ENCODE measurements at places on chromosomes 13 and 19. TPM values are rescaled to one million over a fixed set of nuclear protein-coding genes. Genes with fewer than 3 reads are reported as not detected.
A peak's percentile ranks its signal among the peaks of the same experiment; 100 is the strongest.

The B3GNT8 gene
- 6.5 TPM for polyA plus RNA-seq

The OPA3 gene
- 11.7 TPM for polyA plus RNA-seq

The POGLUT2 gene
- polyA plus RNA-seq: 56.0 TPM

The OVOL3 gene
- polyA plus RNA-seq: not detected

The AP2S1 gene
- polyA plus RNA-seq: 93.5 TPM

DNA sequence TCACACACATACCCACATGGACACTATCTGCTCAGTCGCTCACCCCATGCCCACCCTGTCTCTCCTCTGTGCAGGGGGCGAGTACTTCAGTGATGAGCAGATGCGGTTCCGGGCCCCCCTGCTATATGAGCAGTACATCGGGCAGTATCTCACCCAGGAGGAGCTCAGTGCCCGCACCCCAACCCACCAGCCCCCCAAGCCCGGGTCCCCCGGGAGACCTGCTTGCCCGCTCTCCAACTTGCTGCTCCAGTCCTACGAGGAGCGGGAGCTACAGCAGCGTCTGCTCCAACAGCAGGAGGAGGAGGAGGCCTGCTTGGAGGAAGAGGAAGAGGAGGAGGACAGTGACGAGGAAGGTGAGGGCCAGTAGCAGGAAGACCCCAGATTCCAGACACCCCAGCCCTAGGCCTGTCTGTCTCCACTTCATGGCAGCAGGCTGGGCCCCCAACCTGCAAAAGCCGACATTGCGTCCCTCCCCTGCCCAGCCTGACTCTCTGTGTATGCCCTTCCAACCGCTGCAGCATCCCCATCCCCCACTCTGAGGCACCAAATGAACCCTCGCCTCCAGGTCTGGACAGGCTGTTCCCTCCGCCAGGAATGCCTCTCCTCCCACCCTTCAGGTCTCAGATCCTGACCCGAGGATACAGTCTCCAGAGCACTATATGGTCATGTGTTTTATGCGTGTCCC is 9.7 kb downstream of the CCDC97 start:
- DNase-seq: no peak

DNA sequence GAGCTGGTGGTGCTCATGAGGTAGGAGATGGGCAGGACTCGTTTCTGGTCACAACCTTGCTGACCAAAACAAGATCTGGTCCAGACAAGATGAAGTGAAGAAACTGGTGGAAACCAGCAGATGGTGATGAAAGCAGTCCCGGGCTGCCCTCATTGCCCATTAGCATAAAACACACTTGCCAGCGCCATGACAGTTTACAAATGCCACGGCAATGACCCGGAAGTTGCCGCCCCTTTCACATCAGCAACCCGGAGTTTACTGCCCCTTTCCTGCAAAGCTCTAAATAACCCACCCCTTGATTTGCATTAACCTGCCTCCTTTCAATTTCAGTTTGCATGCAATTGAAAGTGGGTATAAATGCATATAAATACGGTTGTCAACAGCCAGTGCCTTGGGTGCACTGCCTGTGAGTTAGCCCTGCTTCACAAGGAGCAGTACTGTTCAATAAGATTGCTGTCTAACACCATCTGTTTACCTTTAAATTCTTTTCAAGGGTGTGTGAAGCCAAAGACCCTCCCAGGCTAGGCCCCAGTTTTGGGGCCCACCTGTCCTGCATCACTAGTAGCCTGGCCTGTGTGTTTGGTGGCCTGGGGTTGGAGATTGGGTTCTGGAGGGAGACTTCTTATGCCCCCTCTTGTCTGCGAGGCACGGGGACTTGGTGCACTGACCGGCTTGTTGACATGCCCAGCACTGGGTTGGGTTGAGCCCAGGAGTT is 38.8 kb downstream of the CHST8 start:
- DNase-seq: no peak

DNA sequence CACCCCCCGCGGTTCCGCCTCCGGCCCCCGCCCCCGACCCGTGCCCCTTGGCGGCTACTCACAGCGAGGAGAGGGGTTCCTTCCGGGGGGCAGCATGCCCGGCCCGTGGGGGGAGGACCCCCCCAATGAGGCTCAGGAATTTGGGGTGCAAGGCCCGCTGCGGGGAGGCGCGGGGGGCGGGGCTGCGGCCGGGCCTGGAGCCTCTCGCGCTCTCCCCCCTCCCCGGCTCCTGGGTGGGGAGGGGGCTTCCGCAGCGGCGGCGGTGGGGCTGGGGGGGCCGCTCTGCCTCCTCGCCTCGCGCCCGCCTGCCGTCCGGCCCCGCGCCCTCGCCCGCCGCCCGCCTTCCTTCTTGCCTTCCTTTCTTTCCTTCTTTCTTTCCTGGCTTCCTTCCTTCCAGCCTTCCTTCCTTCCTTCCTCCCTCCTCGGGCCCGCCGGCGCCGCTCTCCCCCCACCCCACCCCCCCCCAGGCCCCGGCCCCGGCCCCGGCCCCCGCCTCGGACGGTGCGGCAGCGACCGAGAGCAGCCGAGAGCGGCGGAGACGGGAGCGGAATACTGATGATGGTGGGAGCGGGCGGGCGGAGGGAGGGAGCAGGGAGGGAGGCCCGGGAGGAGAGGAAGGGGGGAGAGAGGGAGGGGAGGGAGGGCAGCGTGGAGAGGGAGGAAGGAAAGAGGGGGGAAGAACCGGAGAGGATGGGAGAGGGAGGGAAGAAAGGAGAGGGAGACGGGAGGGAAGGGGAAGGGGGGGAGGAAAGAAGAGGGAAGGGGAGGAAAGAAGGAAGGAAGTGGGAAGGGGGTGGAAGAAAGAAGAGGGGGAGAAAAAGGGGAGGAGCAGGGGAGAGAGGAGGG is at the start of gene LRRC4B:
Gene LRRC4B (minus strand): TSS at position 554 of the 846 bp plus-strand sequence. CDS start 19,597 bp downstream, outside the sequence.
- peak; percentile 63 for DNase-seq

DNA sequence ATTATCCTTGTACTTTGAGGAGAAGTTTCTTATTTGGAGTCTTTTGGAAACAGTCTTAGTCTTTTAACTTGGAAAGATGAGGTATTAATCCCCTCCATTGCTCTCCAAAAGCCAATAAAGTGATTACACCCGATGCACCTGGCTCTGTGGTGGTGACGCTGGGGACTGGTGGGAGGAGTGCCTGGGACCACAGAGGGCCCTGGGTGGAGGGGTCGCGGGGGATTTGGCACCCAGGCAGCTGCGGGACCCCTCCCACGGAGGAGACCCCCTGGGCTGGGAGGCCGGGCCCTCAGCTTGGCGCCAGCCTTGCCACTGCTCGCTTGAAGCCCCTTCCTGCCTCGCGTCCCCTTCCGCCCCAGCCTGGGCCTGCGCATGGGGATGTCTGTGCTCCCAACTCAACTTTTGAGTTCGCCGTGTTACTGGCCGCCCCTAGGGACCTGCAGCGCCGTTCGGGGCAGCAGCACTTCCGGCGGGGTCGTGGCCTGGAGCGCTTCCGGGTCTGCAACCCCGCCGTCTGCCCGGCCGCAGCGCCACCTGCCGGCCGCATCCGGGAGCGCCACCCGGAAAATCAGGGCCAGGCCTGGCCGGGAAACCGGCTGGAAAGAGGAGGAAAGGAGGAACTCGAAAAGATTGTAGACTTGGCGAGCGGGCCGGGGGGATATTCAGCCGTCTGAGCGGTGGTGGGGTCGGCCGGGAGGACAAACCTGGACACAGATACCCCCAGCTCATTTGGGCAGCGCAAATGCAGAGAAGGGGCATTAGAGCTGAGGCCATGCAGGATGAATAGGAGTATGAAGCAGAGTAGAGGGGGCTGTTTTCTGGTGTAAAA is 8.4 kb downstream of the PEAK3 start:
- DNase-seq: no peak

DNA sequence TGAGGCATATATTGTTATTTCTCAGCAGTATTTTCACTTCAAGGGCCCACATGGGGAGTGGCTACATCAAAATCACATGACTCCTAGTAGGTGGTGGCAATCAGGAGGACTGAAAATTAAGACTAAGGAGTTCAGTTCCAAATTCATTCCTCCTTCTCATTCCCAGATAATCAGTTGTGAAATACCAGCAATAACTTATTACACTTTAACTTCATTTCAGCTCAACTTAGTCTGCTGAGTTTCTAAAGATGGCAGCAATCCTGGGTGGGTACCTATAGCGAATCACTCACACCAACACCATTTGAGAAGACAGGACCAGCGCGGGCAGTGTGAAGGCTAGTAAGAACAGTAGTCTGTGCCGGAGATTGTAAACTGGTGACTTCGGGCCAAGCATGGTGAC is 63.9 kb upstream of the SLC10A2 start:
- no peak for DNase-seq

- DNase-seq: no peak
These were observed 150.9 kb downstream of the RGCC start for GRCh38 chr13:41608111-41608838.

- no peak for DNase-seq
These were observed 170.3 kb upstream of the ARGLU1 start for GRCh38 chr13:106738186-106738678.

- no peak for DNase-seq
These were observed 52.0 kb downstream of the SLC7A1 start for GRCh38 chr13:29543230-29544215.

DNA sequence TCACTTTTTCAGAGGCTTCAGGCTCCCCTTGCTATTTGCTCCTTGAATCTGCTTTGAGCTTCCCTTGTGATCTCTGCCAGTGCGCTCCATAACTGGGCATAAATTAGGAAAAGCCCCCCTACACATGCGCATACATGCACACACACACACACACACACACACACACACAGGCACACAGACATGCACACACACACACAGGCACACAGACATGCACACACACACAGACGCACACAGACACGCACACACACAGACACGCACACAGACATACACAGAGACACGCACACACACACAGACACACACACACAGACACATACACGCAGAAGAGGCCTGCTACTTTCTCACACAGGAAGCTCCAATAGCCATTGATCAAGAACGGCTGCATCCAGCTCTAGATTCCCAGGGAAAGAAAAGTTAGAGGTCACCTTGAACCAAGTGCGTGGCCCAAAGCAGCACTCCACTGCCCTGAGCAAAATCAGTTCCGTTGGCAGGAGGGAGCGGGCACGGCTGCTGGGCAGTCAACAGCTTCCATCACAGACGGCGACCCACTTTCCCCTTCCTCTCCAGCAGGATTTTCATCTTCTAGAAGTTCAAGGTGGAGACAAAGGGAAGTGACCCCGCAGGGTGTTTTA is 145.6 kb downstream of the DPF1 start:
- no peak for DNase-seq

- no peak for DNase-seq
These were observed 39.2 kb upstream of the CYP2A7 start for GRCh38 chr19:40921005-40921897.

DNA sequence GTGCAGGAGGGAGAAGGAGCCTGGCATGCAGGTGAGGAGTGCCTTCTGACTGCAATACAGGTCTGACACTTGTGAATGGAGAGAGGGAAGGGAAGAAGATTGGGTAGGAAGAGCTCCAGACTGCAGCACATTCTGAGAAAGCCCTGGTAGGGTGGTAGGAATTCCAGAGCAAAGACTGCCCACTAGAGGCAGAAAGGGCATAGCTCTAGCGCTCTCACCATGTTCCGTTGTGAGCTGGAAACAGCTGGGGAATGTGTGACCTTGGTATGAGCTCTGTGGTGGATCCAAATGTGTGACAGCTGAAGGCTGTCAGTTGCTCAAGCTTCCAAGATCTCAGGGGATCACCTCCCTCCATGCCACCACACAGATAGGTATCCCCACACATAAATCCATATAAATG is 2.9 kb upstream of the MTUS2 start:
- DNase-seq: no peak
